ENCODE measurements at places on chromosomes 1 and 21. TPM values are rescaled to one million over a fixed set of nuclear protein-coding genes. Genes with fewer than 3 reads are reported as not detected.

The LCE1E gene
- total RNA-seq = not detected

The HMGCS2 gene
- not detected for total RNA-seq

The AMY1A gene
- not detected for total RNA-seq

The ALG6 gene
- 8.5 TPM for total RNA-seq

The HSPG2 gene
- 3,652 TPM for total RNA-seq

The WNT3A gene
- not detected for total RNA-seq

The NBPF20 gene
- 3.2 TPM for total RNA-seq

The SPRR5 gene
- not detected for total RNA-seq

The LGR6 gene
- total RNA-seq = not detected

The CHIA gene
- not detected for total RNA-seq

The RBP7 gene
- 0.68 TPM for total RNA-seq

The PNRC2 gene
- total RNA-seq = 68.1 TPM

The ZNF678 gene
- total RNA-seq = 12.1 TPM

The SLC44A5 gene
- 1.7 TPM for total RNA-seq

The CYYR1 gene
- total RNA-seq = 28.2 TPM

The ZNF593OS gene
- not detected for total RNA-seq

The CXADR gene
- 10.7 TPM for total RNA-seq

The PAQR6 gene
- 1.5 TPM for total RNA-seq

The LCA5L gene
- total RNA-seq = 0.53 TPM

The ALPL gene
- 5.9 TPM for total RNA-seq

The LPAR3 gene
- total RNA-seq = not detected

The GPR61 gene
- not detected for total RNA-seq

The SLC2A5 gene
- total RNA-seq = 0.18 TPM

The MOV10 gene
- 97.3 TPM for total RNA-seq

The KCNH1 gene
- 2.9 TPM for total RNA-seq

The RHOU gene
- total RNA-seq = 1.2 TPM

The RSPH1 gene
- not detected for total RNA-seq

The AQP10 gene
- total RNA-seq = not detected

The SPATA45 gene
- not detected for total RNA-seq

The IGSF9 gene
- total RNA-seq = 0.05 TPM

The HNRNPCL1 gene
- not detected for total RNA-seq
